GDM1 (cell line): ENCODE measurements at places on chromosomes 1 and 21.

DNA sequence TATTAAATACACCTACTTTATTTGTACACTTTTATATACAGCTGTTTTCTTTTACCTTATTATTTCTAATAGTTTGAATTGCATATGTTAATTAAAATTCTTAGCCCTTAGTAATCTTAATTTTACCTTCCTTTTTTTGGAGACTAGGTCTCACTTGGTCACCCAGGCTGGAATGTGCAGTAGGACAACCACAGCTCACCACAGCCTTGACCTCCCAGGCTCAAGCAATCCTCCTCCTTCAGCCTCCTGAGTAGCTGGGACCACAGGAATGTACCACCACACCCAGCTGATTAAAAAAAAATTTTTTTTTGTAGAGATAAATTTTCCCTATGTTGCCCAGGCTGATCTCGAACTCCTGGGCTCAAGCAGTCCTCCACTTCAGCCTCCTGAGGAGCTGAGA, 15.0 kb upstream of the SDC3 start:
- DNase-seq: no peak

GRCh38 chr1:216183007-216183406, 240.2 kb downstream of the USH2A start:
- no peak for DNase-seq

GRCh38 chr1:58063095-58063494, 483.4 kb downstream of the OMA1 start:
- DNase-seq: no peak

GRCh38 chr1:18973446-18973955, 17.0 kb upstream of the IFFO2 start:
- no peak for DNase-seq

DNA sequence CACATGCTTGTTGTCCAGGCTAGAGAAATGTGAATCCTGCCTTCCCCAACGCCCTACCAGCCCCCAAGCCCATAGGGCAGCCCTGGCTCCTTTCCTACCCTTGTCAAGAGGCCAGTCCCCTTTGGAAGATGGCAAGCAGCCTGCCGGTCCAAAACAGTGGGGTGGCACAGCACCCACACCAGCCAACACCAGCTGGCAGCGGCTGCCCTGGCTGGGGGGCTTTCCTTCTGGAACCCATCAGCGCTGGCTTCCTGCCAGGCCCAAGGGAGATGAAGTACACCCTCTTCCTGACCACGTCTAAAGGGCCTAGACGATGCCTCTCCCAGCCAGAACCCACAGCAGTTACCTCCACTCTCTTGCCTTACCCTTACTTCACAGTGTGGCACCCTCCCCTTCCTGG, 24.2 kb downstream of the KCNN3 start:
- DNase-seq: no peak

GRCh38 chr21:29490016-29490415, 191.3 kb downstream of the BACH1 start:
- DNase-seq: no peak

- no peak for DNase-seq
These were observed 192.0 kb downstream of the DHRS3 start for GRCh38 chr1:12426030-12426429.

DNA sequence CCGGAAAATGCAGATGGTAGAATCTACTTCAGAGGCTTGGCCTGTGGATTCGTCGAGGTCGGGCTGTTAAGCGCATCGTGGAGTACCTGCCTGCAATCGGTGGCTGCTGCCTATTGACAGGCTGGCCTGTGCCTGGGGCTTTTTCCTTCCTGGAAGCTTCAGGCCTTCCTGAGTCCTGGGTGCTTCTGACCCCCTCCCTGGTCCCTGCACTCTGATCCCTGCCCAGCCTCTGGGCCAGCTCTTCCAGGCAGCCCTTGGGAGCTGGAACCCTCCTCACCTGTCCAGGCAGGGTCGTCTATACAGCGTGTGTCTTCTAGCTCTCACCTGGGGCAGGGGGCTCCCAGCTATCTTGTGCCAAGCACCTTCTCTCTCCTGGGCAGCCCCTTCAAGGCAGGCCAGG, 40.0 kb upstream of the TNFRSF1B start:
- no peak for DNase-seq

GRCh38 chr1:116182019-116182714, 71.0 kb downstream of the MAB21L3 start:
- DNase-seq: no peak

GRCh38 chr1:228283043-228283371, 75.2 kb downstream of the OBSCN start:
- no peak for DNase-seq

DNA sequence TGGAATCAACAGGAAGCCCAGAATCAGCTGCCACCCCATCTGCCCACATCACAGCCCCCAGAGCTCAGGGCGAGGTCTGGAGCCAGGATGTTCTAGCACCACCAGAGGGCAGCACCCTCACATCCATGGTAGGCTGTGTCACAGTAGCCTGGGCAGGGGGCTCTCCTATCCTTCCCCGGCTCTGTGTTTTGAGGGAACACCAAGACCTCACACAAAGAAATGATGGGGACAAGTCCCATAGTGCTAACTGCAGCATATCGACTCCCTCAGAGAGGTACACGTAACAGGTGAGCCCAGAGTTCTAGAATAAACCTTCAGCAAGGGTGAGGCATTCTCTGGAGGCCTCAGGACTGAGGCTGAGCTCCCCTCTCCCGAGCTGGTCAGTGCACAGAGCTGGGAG, 2.3 kb upstream of the KCNC4 start:
- DNase-seq: peak; percentile 37

DNA sequence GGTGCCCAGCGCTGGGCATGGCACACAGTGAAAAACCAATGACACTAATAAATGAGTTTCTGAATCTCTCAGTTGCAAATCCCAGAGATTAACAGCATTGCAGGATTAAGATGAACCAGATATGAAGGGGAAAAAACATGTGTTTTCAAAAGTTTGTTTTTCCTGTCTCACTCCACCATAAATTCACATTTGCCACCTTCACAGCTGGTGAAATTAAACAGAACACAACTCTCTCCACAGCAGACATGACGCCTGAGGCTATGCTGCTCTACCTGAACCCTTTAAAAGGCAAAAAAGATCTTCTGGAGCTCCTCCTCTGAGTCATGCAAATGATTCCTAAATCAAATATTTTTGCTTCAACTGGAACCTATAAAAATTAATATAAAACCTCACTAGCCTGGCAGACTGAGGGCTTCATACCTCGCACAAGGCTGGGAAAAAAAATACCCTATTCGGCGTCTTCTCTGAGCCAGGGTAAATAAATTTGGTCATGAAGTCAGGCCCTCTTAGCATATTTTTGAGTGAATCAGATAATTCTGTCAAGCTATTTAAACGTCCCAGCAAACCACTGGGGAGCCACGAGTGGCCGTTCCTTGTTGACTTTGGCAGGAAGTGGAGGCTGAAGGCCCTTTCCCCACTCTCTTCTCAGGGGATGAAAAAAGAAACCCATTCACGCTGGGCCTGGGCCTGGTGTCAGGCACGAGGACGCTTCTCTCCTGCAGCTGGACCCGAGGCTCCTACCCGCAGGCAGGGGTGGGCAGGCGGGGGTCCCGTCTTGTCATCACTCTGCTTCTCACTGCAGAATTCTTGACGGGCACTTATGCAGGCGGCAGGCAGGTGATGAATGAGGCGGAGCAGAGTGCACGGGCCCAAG, 53.0 kb downstream of the DMRTB1 start:
- no peak for DNase-seq

GRCh38 chr21:25615880-25616279, 8.6 kb upstream of the MRPL39 start:
- no peak for DNase-seq

DNA sequence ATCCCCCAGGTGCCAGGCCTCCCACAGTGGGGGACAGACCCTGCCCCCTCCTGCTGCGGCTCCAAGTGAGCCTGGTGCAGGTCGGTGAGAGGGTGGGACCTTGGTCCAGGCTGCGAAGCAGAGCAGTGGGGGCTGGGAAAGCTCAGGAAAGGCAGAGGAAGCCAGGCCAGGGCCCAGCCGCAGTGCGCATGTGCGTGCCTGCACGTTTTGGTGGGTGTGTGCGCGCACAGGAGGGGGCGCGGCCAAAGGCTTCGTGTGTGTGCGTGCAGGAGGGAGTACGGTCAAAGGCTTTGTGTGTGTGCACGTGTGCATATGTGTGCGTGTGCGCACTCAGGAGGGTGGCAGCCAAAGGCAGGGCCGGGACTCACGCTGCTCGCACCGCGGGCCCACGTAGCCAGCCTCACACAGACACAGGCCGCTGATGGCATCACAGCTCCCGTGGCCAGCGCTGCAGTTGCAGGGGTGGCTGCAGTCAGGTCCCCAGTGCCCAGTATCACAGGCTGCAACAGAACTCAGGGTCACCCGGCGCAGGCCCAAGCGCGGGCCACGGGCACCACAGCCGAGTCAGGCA, 45.9 kb downstream of the ARHGEF16 start:
- no peak for DNase-seq

DNA sequence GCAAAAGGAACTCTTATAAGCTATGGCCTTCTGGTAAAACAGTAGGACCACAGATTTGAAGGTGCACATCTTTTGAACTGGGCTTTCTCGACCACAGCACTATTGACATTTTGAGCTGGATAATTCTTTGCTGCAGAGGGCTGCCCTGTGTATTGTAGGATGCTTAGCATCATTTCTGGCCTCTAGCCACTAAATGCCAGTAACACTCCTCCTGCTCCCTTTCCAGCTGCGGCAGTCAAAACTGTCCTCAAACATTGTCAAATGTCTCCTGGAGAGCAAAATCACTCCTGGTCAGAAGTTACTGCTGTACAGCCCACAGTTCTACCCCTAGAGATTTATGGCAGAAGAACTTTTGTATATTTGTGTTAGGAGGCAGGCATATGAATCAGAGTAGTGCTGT, 836.7 kb downstream of the PLA2G4A start:
- no peak for DNase-seq

- DNase-seq: no peak
These were observed 38.6 kb downstream of the SSBP3 start for GRCh38 chr1:54367613-54368012.

GRCh38 chr1:154999571-155000410, 2.8 kb upstream of the ZBTB7B start:
- peak; percentile 50 for DNase-seq

DNA sequence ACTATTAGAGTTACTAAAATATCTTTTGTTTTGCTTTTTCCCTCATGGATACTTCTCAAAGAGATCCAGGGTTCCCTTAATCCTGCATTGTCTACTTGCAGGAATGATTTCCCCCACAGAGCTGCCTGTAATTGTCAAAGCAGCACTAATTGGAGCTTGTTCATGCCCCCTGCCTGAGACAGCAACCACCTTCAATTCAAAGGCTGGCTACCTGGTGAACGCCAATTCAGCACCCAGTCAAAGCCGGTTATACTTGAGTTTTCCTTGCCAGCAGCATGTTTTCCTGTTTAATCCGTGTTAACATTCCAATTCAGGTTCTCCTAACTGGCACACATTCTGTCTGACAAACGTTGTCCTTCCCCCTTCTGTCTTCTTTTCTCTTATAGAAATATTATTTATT, 382.9 kb downstream of the NTNG1 start:
- DNase-seq: no peak

DNA sequence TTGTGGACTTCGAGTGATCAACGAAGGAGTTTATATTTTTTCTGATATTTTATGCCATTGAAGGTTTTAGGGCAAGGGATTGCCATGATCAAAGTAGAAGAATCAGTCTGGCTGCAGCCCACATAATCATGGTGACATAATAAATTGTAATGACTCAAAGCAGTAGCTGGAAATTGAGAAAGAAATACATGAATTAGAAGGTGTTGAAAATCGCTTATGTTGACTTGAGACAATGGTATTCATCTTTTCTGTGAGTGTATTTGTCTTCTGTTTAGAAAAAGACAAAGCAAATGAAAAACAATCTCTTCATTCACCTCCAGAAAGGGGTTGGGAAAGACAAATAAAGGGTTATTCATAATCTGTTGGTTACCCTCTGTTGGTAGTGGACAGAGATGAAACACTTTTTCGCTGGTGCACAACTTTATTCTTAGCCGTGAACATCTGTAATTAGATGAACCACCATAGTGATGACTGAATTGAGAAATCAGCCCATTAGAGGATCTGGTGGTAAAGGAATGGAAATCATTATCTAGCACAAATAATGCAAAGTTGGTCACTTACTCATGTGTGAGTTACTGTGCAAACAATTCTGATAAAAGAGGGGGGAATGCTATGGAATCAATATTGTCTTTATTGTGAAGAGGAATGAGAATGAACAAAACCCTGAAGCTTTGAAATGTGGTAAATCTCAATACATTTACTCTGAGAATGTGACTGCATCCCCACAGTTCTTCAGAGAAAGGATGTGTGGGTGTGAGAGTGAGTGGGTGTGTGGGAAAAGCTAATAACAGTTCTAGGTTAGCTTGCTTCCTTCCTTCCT, 121.8 kb downstream of the NTNG1 start:
- DNase-seq: no peak

- no peak for DNase-seq
These were observed at the start of gene TSPAN2 for GRCh38 chr1:115089420-115090185. TSPAN2 (minus strand) TSS chr1:115089503; CDS start chr1:115089432, 71 bp downstream.

GRCh38 chr1:12127206-12127810, 39.5 kb upstream of the TNFRSF1B start:
- no peak for DNase-seq

DNA sequence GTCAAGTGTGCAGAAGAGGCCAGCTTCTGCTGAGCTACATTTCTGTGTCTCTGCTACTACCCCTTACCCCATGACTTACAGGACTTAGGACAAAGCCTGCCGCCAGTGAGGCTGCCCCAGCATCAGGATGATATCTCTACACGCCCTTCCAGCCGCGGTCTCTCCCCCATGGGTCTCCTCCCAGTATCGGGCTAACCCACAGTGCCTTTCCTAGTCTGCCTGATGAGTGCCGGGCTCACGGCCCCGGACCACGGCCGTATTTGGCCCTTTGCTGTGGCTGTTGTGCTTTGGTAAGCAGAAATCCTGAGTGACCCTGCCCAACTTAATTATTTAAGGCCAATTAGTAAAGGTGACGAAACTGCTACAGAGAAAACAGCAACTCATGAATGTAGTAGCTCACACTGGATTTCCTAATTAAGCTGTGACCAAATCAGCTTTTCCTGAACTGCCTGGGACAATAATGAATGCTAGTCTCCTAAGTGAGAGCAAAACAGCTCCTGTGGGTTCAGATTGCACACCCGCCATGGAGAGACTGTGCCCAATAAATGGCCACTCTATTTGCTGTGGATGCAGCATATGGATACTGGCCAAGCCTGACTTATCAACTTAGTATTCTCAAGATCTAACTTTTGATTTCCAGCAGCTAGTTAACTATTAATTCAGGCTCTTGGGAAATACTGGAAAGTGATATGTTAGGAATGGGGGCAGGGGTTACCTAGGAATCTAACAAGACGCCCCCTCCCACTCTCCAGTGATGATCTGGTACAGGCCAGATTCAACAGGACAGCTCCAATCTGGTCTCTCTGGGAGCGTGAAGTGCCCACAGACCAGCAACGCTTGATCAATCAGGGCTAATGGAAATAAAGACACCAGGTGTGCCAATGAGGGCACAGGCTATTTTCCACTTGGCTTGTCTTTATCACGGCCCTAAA, 123.3 kb upstream of the IFFO2 start:
- DNase-seq: no peak

- DNase-seq: no peak
These were observed 2.8 kb downstream of the MX1 start for GRCh38 chr21:41428847-41429246.

- DNase-seq: no peak
These were observed 487.7 kb downstream of the TTLL7 start for GRCh38 chr1:83511146-83511726.

- no peak for DNase-seq
These were observed 4.9 kb upstream of the HDGF start for GRCh38 chr1:156756355-156756754.
